ENCODE measurements at places on chromosomes 12 and 14.

GRCh38 chr12:107775093-107775721 lies 703 bp downstream of the ASCL4 start:
- no peak for DNase-seq

DNA sequence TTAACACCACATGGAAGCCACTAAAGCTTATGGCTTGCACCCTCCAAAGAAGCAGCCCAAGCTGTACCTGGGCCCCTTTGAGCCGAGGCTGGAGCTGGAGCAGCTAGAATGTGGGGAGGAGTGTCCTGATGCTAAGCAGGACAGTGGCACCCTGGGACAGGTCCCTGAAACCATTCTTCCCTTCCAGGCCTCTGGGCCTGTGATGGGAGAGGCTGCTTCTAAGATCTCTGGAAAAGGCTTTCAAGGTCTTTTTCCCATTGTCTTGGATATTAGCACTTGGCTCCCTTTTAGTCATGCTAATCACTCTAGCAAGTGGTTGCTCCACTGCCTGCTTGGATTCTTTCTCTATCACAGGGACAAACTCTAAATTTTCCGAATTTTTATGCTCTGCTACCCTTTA lies 40.9 kb downstream of the OSBPL8 start:
- DNase-seq: no peak

- no peak for DNase-seq
Observed at GRCh38 chr14:87705439-87705896, 287.5 kb downstream of the GALC start.

DNA sequence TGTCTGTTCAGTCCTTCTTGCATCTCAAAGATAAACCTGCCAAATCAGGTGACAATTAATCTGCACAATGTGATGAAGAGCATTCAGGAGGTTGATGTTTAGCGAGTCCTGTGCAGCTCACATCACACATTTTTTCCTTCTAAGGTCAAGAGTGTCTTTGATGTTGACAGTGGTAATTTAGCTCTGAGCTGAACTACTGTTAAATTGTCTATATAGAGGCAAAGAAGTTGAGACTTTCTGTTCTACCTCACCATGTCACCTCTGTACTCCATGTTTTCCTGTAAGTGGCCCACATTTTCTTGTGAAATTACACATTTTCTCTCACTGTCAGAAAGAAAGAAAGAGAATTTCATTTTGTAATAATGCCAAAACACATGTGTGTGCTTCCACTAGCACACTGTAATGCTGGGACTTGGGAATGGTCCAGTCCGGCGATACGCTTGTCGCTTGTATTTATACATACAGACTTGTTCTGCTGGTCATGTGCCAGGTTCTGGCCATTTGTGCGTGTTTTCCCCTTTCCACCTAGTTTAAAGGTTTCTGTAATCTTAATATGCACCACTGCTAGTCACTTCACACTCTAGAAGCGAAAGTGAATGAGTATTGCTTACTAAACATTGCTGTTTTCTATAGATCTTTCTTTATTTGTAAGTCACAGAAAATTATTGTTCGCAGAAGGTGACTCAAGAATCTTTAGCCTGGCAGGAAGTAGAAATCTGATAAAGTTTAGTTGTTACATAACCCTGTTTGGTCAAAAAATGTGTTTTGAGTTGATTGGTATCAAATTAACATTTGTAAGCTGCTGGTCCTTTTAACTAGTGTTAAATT lies 328.9 kb downstream of the TMTC2 start:
- DNase-seq: no peak

DNA sequence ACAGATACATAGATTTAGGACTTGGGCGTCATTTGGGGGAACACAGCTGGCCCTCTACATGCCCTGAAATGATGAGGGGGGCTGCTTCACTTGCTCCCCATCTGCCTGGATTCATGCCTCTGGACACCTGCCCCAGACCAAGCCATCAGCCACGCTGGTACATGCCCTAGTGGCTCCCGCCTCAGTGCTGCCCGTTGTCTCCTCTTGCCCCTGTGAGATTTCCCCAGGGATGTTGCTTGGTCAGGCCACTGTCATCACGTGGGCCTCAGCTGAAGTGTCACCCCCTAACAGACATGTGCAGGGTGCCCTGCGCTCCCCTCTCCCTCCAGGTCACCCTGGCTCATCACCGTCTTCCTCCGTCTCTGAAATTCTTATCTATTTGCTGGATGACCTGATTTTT lies 157.5 kb downstream of the PIWIL1 start:
- no peak for DNase-seq

DNA sequence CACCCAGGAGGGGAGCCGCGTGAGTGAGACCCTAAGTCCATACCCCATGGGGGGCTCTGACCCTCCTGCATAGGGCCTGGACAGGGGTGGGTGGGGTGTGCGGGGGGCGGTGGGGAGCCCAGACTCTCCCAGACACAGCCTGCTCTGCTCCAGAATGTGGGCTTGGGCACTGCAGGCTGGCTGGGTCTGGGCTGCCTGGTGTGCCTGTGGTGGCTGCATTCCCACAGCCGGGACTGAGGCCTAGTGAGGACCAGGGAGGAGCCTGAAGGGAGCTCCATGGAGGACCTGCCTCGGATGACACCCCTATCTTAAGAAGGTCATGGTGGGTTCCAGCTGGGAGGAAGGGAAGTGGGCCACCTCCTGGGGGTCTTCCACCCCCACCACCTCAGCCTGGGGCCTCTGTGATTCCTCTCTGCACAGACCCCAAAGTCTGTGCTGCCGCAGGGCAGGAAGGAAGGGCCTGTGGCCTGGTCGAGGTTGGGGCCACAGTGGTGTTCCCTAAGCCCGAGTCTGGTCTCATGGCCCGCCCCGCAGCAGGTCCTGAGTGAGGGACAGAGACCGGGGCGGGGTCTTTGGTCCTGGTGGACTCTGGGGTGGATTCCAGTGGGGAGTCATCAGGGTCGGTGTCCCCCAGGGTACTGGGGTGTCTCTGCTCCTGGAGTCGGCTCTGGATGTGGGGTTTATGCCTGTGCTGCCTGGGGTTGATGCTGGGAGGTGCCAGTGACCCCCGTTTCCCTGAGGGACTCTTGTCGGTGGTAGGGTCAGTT lies 392.3 kb downstream of the TMEM121 start:
- no peak for DNase-seq

DNA sequence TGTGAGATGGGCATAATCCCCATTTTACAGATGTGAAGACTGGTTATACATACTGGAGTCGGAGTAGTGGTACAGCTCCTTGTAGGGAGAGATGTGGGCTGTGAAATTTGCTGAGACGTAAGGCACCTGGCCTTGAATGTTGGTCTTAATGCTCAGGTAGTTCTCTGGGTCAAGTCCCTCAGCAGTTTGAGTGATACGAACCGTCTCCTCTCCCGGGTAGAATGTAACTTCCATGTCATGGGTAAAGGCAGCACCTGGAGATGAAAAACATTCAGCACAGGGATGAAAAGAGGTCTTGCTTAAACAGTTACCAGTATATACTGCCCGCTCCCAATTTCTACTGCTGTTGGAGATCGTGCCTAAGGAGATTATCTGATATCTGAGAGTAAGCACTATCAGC lies 28.3 kb downstream of the NID2 start:
- no peak for DNase-seq

Data from CD4-positive, alpha-beta T cell treated with Interleukin-6 at 100 ng/mL for 8 hours (primary cell).